ENCODE measurements at places on chromosomes 13 and 19. TPM values are rescaled to one million over a fixed set of nuclear protein-coding genes. Genes with fewer than 3 reads are reported as not detected.
A peak's percentile ranks its signal among the peaks of the same experiment; 100 is the strongest.

AKAP8L gene
- total RNA-seq, result 68.4 TPM

URAD gene
- total RNA-seq, result not detected

C3 gene
- 4.3 TPM for total RNA-seq

DNA sequence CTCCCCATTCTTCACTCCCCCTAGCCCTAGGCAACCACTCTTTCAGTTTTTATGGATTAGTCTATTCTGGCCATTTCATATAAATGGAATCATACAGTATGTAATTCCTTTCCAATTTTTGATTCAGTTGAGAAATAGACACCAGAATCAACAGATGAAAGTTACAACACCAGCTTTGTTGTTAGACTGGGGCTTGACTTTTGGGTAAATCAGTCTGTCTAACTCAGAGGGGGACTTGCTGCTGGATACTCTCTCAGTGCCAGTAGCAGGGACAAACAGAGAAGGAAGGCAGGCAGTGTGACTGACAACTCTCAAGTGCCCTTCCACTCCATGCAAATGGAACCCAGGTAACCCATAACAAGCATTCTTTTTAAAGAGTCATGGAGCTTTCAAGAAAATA lies 40.7 kb downstream of the CDADC1 start:
- H3K4me1 ChIP-seq, result peaks cover 7% of the 10 kb centered on the region
- H3K4me3 ChIP-seq, result no peak overlapping the region
- H3K27me3 ChIP-seq, result no peaks in the 10 kb centered on the region
- peaks cover 39% of the 10 kb centered on the region for H3K36me3 ChIP-seq

GRCh38 chr13:108427355-108427754 lies 157.8 kb downstream of the TNFSF13B start:
- no peaks in the 10 kb centered on the region for H3K36me3 ChIP-seq
- H3K4me1 ChIP-seq, result no peaks in the 10 kb centered on the region
- no peak overlapping the region for H3K4me3 ChIP-seq
- H3K27me3 ChIP-seq, result peaks cover 4% of the 10 kb centered on the region
- H3K27ac ChIP-seq, result no peak overlapping the region

DNA sequence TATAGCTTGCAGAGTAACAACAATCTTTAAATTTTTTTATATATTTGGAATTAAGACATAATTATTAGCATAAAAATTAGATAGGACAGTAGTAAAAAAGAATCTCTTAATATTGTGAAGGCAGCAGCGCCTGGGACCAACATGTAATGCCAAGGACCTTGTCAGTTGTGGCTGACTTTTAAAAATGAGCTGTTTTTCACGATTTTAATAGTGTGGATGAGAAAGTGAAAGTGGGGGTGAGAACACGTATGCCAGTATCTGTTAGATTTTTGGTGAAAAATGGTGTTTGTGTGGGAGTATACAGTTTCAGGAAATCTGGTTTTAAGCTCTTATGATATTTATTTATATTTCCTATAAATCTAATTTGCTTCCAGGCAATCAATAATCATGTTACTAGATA lies 125.2 kb downstream of the LMO7 start:
- H3K36me3 ChIP-seq, result no peaks in the 10 kb centered on the region
- peak; percentile 51 for ATAC-seq
- peak overlapping the region; percentile 90 for H3K27ac ChIP-seq

GRCh38 chr13:100510208-100510957 lies 78.2 kb downstream of the GGACT start:
- no peak for ATAC-seq
- H3K27me3 ChIP-seq, result peaks cover 7% of the 10 kb centered on the region
- H3K4me1 ChIP-seq, result peaks cover 13% of the 10 kb centered on the region
- H3K4me3 ChIP-seq, result no peak overlapping the region

DNA sequence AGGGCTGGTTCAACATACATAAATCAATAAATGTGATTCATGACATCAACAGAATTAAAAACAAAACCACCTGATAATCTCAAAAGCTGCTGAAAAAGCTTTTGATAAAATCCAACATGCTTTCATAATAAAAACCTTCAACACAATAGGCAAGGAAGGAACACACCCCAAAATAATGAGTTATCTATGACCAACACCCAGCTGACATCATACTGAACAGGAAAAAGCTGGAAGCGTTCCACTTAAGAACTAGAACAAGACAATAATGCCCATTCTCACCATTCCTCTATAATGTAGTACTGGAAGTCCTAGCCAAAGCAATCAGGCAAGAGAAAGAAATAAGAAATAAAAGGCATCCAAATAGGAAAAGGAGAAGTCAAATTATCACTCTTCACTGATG lies 116.2 kb upstream of the FREM2 start:
- H3K36me3 ChIP-seq, result no peaks in the 10 kb centered on the region
- no peak for ATAC-seq
- no peak overlapping the region for H3K4me3 ChIP-seq
- no peaks in the 10 kb centered on the region for H3K4me1 ChIP-seq
- no peak overlapping the region for H3K27ac ChIP-seq
- H3K27me3 ChIP-seq, result no peaks in the 10 kb centered on the region

Measured in activated T-helper 17 cell treated with anti-CD3 and anti-CD28 coated beads, Interleukin-2, amount 50 U/mL, for 72 hours (primary cell).